ENCODE measurements at places on chromosomes 13 and 19.

- DNase-seq: no peak
Observed at GRCh38 chr13:105333416-105333815, 1202.0 kb downstream of the EFNB2 start.

DNA sequence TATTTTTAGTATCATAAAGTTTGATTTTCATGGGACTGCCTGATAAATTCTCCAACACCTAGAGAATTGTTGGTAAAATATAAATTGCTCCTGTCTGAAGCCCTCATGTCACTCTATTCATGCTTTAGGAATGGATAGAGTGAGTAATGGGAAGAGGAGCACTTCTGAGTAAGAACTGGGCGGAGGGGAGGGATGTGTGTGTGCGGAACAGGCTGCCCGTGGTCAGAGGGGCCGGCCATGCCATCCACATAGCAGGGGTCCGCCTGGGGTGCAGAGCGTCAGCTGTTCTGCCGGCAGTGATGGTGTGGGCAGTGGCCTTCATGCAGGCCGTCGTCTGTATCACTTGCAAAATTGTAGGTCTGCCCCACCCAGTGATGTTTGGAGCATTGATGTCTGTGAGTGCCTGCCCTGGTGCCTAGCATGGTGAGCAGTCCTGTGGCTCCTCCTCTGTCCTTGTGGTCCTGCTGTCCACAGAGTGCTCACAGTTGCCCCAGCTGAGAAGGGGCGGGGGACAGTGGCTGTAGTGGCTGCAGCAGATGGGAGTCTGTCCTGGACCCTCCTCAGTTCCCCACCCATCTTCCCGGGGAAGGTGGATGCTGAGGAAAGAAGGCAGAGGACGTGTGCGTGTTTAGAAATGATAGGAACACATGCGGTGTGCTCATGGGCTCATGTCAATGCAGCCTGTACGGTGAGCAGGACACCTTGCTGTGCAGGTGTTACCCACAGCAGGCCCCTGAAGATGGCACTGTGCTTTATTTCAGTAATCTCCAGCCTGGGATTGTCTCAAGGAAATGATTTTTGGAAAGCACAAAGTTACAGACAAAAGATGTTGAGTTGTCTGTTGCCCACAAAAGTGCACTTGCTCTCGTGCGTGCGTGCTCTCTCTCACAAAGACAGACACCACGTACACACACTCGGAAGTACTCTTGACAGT lies 49.4 kb upstream of the TEX29 start:
- no peak for DNase-seq

DNA sequence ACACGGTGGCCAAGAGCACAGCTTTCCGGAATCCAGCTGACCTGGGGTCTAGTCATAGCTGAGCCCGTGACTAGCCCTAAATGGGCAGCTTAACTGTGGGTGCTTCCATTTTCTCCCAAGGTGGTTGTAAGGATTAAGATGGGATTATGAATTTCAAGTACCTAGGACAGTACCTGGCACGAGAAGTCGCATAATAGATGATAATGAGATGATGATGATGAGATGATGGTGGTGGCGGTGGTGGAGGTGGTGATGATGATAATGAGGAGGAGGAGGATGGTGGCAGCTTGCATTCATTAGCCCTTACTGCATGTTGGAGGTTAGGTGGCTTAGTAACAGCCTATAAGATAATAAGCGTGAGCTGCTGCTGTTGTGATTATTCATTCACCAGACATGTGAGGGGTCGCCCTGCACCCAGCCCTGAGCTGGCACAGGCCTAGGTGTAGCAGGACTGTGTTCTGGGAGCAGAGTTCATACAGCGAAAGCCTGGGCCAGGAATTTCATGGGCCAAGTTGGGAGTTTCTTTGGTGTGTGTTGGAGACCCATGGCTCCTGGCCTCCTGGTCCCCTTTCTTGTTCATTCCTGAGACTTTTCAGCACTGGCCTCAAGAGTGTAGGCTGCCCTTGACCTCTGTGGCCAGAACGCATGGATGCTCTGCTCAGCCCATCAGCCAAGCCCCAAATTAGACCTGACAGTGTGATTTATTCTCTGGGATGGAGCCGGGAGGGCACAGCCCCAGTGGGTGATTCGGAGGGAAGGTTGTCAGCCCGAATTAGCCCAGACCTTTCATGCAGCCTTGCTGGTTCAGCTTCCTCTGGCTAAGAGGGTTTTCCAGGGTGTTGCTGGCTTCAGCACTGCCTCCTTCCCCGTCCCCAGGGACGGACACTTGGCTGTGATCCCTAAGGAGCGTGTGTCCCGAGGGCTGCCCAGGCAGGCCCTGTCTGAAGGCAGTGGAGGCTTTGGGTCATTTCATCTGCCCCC lies 128.8 kb downstream of the SIPA1L3 start:
- DNase-seq: no peak

GRCh38 chr13:81987159-81987558 lies 1646.2 kb upstream of the SPRY2 start:
- DNase-seq: no peak

Data from effector CD8-positive, alpha-beta T cell (primary cell).